ENCODE measurements at places on chromosomes 1 and 21. TPM values are rescaled to one million over a fixed set of nuclear protein-coding genes. Genes with fewer than 3 reads are reported as not detected.

- DNase-seq, result no peak
Measured at GRCh38 chr1:20047096-20047495, 22.9 kb upstream of the PLA2G5 start.

DNA sequence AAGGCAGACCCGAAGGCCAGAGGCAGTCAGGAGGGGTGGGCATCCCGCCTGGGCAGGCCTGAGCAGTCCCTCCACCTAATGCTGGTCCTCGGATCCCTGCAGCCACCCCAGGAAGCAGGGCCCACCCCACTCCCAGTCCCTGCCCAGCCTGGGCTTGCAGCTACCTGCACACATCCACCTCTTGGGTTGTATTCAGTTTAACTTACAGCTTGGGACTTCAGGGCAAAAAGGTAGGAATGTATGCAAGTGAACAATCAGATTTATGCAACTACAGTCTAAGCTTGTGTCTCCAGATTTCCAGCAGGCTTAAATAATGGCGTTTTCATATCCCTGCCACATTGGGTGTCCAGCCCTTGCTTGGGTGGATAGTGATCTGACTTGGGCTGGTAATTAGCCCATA, 17.4 kb downstream of the LDLRAP1 start:
- no peak for DNase-seq

- no peak for DNase-seq
Measured at GRCh38 chr1:166627558-166627957, 211.7 kb upstream of the POGK start.

DNA sequence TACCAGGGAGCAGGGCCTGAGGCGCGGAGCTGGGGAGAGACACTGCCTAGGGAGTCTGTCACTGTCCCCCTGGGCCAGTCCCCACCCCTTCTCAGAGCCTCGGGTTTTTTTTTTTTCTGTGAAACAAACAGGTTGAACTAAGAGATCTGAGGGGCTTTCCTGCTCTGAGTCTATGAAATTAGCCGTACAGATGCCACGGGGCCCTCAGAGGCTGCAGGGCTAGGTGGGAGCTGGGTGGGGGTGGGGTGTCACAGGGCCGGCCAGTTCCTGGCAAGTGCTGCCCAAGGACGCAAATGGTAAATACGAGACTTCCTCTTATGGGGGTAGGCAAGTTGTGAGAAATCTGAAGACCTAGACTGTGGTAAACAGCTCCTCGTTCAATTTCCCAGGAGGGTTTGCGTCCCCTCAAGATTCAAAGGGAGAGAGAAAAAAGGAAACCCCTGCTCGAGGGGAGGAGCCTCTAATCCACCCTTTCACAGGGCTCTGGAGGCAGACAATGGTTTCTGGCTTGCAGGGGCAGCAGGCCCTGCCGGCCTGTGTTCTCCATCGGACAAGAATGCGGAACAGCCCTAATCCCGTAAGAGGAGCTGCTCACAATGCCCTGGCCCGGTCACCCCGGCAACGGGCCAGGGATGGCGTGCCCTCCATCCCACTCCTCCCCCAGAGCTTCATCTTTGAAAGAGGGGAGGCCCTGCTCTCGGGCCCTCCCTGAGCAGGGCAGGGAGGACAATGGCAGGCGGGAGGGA, 7.8 kb downstream of the NUAK2 start:
- peak; percentile 91 for DNase-seq

- no peak for DNase-seq
Measured at GRCh38 chr1:239856924-239857323, 234.8 kb upstream of the FMN2 start.

- DNase-seq, result no peak
Measured at GRCh38 chr1:76463849-76464248, 389.3 kb downstream of the ST6GALNAC3 start.

- no peak for DNase-seq
Measured at GRCh38 chr1:6912518-6912917, 127.3 kb downstream of the CAMTA1 start.

DNA sequence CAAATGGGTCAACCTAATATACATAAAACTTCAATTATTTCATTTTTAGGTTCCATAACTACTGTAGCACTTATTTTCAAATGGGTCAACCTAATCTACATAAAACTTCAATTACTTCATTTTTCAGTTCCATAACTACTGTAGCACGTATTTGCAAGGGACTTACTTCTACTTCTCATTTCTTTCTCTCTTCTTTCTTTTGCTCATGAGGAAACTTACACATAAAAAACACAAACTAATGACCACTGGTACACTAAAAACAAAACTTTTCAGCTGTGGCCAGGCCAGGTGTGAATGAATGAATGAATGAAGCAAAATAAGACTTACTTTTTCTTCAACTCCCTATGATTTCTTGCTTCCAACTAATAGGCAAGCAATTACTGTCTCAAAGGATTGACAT, 11.7 kb downstream of the SYDE2 start:
- DNase-seq, result no peak

- no peak for DNase-seq
Measured at GRCh38 chr1:177849579-177850290, 120.1 kb downstream of the SEC16B start.

DNA sequence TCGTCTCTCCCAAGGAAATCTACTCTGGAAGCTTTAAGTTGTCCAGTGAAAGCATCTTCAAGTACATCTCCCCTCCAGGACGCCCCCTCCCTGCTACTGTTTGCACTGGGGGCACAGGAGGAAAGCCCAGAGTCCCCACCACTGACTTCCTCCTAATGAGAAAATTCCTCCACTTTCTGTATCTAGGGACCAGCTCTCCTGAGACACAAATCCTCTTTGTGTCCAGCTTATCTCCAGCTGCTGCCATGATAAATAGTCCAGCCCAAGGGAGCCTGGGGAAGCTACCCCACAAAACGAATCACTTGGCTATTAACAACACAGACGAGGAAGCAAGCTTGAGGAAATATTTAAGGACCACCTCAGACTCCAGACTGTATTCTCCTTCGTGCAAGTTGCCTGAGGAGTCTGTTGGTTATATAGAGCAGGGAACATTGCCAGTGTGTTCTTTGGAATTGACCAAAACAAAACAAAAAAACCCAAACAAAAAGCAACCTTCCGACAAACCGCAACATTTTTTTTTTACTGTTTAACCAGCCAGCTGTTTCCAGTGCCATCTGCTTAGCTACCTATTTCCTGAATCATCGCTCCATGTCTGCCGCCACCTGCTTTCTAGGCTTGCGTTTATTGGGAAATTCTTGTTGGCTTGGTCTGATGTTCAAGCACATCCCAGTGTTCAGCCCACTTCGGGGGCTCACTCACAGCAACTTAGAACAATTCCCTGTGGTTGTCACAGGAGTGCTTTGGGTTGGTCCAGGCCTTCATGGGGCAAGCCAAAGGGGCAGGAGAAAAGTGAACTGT, 7.7 kb downstream of the C1orf226 start:
- peak; percentile 44 for DNase-seq

DNA sequence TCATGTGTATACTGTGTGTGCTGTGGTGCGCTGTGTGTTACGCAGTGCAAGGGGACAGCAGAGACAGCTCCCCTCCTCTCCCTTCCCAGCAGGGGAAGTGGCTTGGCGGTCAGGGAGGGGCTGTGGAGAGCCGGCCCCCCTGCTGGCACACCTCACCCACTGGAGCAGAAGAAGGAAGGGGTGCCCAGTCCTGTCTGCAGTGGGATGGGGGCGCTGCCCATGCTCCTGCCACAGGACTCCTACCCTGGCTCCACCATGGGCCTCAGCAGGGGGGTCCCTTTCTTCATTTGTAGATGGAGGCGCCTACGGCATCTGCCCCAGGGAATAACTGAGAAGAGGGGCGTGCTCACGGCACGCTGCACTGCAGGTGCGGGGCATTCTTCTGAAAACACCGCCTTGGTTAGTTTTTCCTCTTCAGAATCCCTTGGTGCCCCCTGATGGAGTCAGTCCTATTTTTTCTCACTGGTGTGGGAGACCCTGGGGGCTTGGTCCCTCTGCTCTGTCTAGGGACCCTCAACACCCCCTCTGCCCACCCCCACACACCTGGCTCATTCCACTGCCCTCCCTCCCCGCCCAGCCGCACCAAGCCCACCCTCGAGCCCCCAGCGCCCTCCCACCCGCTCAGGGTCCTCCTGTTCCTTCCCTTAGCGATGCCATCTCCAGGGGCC, 13.8 kb upstream of the LDLRAP1 start:
- DNase-seq, result no peak

DNA sequence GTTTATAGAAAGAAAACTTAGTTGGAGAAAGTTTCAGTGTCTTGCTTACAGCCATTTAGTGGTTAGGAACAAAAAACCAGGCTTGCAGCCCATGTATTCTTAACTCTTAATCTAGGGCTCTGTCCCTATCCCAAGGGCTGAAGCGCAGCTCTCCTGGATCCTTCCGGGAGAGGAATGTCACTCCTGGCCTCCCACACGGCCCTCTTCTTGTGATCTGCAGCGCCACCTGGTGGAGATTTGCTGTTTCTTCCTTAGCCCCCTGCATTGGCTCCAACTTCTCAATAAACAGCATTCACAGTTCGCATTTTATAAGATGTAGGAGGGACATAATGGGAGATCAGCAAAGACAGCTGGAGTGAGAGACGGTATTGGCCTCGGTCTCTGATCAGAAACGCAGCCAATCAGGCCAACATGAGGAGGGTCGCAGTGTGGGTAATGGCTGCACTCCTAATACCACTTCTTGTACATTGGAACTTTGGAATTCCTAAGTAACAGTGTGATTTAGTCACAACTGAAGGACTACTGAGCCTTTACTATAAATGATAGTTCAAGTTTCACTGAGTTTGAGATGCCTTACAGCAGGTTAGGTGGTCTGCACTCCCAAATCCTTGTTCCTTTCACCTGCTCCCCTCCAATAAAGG, 283.4 kb downstream of the ASTN1 start:
- peak; percentile 71 for DNase-seq

- DNase-seq, result no peak
Measured at GRCh38 chr1:45112661-45113060, 93.7 kb downstream of the ZSWIM5 start.

- no peak for DNase-seq
Measured at GRCh38 chr1:224331824-224332223, 1.9 kb upstream of the NVL start.

DNA sequence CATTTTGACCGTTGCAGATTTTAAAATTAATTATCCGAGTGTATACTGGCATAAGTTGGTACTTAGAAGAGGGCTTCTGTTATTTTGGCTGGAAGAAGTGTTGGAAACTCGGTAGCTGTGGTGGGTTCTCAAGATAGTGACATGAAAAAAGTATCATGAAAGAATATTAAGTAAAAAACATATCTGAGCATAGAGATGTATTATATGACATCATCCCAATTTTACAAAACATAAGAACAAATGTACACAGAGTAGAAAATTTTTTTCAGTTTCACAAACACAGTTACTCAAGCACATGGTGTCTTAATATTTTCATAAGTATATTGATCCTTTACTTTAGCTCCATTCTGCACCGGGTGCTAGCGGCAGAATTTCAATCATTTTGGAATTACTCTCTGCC, 684 bp downstream of the IFI16 start:
- DNase-seq, result no peak

- DNase-seq, result no peak
Measured at GRCh38 chr1:100428160-100428559, 75.9 kb downstream of the CDC14A start.

- no peak for DNase-seq
Measured at GRCh38 chr1:170872663-170873062, 62.7 kb upstream of the MROH9 start.

DNA sequence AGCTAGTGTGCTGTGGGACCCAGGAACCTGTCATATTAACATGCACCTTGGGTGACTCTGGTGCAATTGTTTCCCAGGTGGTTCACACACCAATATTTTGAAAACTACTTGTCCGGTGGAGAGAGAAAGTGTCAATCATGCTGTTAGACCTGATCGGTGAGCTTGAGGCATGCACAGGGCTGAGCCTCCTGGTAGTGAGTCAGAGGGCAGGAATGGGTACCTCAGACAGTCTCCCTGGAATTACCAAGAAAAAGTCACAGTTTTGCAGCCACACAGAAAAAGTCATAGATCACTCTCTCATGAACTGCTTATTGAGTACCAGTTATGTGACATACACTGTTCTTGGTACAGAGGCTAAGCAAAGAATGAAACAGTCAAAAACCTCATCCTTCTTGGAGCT, 140.1 kb upstream of the NFIA start:
- no peak for DNase-seq

DNA sequence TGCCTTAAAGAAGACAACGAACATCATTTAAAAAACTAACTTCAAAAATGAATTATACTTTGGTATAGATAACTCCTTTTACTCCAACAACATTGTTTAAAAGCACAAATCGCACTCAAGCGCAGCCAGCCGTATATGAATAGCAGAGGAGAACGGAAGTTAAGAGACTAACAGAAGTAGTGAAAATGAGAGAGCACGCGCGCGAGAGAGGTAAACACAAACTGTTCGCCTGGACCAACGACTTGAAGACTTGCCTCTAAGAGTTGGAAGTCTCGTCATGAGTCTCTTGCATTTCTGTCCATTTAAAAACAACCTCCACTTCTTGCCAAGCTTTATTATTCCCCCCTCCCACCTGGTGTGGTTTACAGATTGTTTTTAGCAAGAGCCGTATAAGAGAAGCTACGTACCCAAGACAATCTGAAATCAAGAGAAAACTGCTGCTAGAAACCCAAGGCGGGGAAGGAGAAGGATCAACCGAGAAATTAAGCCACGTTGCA, 479 bp downstream of the SELENOF start:
- no peak for DNase-seq

GRCh38 chr1:91883470-91883869, 2.5 kb downstream of the TGFBR3 start:
- DNase-seq, result no peak

DNA sequence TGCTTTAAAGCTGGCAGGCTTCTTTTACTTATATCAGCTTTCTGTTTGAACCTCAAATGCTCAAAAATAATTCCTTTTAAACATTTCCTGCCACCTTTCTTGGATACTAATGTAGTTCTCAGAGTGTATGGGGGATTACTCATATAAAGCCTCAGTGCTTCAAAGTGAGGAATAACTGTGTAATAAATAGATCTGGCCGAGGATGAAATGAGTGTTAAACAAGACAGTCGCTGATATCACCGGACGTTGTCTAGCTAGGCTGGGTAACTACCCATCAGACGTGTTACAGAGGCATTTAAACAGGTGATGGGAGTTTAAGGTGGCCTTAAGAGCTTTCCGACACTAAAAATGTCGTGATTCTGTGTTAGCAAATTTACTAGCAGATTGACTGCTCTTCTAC, 53.1 kb downstream of the VANGL2 start:
- no peak for DNase-seq

DNA sequence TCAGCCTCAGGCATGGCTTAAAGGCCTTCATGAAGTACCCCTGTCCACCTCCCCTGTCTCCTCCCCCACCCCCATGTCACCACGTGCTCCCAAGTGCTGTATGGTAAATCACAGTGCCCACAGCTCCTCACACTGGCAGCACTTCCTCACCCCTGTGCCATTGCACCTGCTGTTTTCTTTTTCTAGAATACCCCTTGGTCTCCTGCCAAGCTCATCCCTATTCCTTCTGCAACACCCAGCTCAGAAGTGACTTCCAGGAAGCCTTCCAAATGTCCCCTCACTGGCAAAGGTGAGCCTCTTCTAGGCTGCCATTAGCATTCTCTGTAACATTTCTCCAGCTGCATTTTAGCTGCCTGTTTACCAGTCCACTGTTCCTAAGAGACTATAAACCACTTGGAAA, 9.4 kb downstream of the AKNAD1 start:
- no peak for DNase-seq

Gene RPTN
- not detected for total RNA-seq

Gene FMO3
- total RNA-seq, result 76.3 TPM

Gene SETD4
- 11.3 TPM for total RNA-seq

Gene FAM167B
- total RNA-seq, result 2.1 TPM

Gene HLCS
- 31.3 TPM for total RNA-seq

Gene MUTYH
- 15.7 TPM for total RNA-seq

Gene MAP10
- 2.6 TPM for total RNA-seq

Gene TNN
- total RNA-seq, result not detected

Gene MYOG
- not detected for total RNA-seq

Gene EPS8L3
- not detected for total RNA-seq

Gene GJA9
- not detected for total RNA-seq

Measured in fibroblast of lung (primary cell).